Tibial artery (tissue), 4 donors: ENCODE measurements at places on chromosomes 6 and 20.

DNA sequence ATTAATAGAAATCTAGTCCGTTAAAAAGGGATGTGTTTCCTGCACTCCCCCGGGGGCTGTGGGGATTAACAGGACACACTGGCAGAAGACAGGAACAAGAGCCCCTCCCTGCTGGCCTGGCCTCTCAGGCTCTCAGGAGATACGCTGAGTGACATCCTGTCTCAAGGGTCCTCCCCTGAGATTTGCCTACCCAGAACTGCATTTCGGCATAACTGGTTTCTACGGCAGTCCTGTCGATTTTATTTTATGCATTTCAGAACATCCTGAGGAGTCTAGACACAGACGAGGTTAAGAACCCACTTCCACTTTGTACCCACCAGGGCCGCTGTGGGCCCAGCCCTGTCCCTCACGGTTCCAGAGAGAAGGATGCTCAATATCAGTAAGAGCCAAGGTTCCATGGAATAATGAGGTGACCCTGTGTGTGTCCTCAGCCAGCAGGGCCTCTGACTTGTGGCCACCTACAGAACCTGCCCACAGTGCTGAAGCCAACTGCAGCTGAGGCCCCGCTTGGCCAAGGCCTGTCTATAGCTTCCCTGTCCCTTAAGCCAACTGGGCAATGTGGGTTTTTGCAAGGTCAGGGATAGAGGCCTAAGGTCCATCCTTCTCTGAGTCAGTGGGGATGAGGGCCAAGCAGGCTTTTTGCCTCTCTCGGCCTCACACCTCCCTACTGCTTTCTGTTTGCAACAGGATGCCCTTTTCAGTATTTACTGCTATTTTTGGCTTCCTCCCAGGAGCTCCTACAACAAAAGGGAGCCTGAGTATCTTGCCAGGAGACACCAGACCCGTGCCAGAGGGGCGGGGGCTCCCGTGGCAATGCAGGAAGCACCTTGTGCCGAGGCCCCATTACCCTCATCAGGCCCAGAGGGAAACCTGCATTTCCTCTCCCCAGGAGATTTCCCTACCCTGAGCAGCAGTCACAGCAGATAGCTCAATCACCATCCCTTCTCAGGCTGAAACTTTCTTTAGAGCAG is 14.7 kb downstream of the UQCC2 start:
- peak; percentile 32 for DNase-seq

DNA sequence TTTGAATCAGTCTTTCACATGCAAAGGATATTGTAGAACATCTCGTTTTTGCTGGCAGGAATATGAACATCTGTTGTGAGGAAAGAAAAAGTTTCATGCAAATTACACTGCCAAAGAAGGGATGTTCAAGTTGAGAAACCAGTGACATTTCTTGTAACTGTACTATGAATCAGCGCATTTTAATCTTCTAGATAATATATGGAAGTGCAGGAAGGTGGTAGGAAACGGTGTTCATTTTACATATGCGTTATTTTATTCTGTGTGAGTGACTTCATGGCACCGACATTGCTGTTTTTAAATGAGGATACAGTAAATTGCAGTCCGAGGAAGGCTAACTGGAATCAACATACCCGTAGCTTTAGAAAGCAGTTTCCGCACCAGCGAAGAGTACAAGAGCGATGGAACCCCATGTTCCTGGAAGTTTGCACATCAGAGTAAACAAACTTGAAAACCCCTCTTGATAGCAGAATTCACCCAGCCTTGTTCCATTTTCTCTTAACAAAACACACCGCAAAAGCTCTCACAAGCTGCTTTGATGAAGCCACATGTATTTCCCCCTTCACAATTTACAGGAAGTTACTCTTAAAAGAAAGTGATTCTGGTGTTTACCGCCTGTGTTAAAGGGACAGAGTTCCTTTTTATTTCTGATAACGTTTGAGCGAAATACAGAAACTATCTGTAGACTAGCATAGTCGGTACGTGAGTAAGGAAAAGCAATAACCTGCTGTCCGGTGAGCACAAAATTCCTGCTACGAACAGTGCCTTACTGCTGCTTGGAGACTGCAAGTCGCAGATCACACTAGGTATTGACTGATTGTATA is 11.5 kb downstream of the PRDM1 start:
- DNase-seq: no peak

DNA sequence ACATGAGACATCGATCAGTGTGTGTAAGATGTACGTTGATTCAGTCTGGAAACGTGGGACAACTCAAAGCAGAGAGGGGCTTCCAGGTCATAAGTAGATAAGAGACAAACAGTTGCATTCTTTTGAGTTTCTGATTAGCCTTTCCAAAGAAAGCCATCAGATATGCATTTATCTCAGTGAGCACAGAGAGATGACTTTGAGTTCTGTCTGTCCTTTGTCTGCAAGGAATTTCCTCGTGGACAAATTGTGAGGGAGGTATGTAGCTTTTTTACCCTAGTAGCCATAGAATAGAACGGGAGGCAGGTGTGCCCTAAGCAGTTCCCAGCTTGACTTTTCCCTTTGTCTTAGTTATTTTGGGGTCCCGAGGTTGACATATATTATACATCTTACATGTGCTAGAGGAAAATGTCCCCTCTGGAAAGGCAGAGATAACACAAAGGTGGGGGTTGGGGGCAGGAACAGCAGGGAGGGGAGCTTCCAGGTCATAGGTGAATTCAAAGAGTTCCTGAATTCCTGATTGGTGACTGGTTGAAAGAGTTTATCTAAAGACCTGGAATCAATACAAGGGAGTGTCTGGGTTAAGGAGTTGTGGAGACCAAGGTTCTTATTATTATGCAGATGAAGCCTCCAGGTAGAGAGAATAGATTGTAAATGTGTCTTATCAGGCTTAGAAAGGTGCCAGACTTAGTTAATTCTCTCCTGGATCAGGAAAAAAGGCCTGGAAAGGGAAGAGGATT is 237.0 kb downstream of the NFATC2 start:
- no peak for DNase-seq

GRCh38 chr20:24206995-24207394 is 218.4 kb upstream of the GGTLC1 start:
- no peak for DNase-seq

GRCh38 chr6:22401932-22402331 is 105.1 kb upstream of the PRL start:
- DNase-seq: no peak

DNA sequence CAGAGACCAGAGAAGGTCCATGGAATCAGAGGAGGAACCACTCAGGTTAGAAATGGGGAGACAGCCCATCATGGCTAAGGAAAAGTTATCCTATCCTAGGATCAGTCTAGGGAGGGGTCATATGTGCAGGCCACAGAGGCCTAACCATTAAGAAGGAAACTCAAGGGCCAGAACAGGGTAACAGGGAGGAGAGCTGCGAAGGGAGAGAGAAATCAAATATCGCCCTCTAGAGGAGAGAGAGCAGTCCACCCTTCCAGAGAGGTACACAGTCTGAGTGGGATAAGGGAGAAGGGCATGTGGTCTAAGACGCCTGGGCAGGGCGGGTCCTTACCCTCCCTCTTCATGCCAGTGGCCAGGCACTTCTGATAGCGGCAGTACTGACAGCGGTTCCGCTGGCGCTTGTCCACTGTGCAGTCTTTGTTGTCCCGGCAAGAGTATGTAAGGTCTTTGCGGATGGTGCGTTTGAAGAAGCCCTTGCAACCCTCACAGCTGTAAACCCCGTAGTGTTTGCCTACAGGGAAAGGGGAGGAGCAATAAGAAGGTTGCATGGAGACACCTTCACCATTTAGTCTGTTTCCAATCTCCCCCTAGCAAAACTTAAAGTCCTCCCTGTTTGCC is 2.9 kb downstream of the RXRB start:
- no peak for DNase-seq

GRCh38 chr20:46357030-46357514 is 48.8 kb upstream of the CDH22 start:
- peak; percentile 74 for DNase-seq

- no peak for DNase-seq
These were observed 598.5 kb upstream of the IRAK1BP1 start for GRCh38 chr6:78268591-78269452.

DNA sequence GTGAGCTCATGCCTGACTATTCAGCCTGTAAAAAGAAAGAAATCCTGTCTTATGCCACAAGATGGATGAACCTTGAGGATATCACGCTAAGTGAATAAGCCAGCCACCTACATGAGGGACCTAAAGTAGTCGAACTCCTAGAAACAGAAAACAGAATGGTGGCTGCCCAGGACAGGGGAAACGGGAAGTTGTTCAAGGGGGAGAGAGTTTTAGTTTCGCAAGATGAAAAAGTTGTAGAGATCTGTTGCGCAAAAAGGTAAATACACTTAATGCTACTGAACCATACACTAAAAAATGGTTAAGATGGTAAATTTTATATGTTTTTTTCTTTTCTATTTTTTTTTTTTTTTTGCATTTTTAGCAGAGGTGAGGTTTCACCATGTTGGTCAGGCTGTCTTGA is 74.1 kb upstream of the RALY start:
- no peak for DNase-seq

DNA sequence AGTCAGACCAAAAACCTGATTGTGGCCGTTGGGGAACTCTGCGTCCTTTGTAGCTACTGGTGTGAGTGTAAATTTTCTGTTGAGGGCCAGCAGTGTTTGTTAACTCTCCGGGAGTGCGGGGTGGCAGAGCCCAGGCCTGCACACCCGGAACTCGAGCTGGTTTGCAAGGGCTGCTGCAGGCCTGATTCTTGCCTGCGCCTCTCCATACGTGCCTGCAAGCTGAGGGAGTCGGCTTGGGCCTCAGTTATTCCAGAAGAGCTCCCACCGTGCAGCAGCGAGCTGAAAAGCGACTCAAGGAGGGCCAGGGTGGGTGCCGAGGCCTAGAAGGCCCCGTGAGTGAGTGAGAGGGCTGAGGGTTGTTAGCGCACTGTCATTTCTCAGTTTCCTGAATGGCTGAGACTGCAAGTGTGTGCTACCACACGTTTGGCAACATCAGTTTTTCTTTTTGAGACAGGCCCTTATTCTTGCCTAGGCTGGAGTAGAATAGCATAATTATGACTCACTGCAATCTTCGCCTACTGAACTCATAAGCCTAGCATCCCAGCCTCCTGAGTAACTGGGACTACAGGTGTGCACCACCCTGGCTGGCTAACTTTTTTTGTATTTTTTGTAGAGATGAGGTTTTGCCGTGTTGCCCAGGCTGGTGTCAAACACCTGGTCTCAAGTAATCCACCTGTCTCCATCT is 33.9 kb upstream of the KIF13A start:
- no peak for DNase-seq
